ENCODE measurements at places on chromosomes 6 and 20.
A peak's percentile ranks its signal among the peaks of the same experiment; 100 is the strongest.

DNA sequence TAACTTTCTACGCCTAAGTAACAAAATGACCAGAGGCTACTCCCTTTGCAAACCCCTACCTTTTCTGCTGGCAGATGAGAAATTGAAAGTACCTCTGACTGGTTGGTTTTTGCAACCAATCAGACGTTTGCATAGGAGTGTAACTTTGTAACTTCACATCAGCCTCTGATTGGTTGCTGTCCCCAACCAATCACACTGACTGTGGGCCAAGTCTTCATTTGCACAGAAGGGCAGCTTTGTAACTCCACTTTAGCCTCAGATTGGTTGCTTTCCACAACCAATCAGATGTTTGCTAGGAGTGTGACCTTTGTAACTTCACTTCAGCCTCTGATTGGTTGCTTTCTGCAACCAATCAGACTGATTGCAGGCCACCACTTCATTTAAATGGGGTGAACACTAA, 89.1 kb downstream of the ME1 start:
- DNase-seq: no peak

- peak; percentile 89 for DNase-seq
These were observed 469 bp downstream of the STX16 start for GRCh38 chr20:58651559-58651945.

GRCh38 chr6:42696526-42697267, 25.7 kb downstream of the PRPH2 start:
- DNase-seq: no peak

- DNase-seq: no peak
These were observed 33.9 kb downstream of the PRDM1 start for GRCh38 chr6:106120006-106120405.

DNA sequence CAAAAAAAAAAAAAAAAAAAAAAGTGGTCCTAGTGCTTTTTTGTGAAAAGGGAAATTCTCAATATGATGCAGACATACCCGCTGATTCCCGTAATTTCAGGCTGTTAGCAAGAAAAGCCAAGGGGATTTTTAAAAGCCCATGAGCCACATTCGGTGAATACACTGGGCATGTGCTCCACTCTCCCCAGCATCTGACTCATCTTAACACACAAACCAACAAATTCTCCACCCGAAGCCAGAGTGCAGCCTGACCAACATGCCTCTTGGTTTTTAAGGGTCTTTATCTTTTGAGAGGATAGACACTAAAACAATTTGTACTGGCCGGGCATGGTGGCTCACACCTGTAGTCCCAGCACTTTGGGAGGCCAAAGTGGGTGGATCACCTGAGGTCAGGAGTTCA, 45.5 kb upstream of the CD83 start:
- DNase-seq: no peak

GRCh38 chr6:31728767-31729514, at the start of gene DDAH2:
Gene DDAH2 (minus strand): TSS chr6:31729299. CDS start chr6:31729161, 138 bp downstream.
- no peak for DNase-seq

DNA sequence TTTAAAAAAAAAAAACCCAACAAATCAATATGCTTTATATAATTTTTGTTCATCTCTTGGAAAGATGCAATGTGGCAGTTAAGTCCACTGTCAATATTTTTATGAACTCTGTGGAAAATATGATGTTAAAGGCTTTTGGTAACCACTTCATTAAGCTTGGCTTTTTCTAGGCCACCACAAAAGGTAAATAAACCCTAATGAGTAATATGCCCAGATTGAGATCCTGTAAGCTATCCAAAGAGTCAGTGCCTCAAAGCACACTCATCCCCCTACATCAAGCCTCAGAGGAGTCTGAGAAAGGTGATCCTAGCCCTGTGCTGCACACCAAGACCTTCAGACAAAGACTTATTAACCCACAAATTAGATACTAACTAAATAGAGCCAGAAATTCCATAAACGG, 121.1 kb downstream of the CDC5L start:
- DNase-seq: no peak

DNA sequence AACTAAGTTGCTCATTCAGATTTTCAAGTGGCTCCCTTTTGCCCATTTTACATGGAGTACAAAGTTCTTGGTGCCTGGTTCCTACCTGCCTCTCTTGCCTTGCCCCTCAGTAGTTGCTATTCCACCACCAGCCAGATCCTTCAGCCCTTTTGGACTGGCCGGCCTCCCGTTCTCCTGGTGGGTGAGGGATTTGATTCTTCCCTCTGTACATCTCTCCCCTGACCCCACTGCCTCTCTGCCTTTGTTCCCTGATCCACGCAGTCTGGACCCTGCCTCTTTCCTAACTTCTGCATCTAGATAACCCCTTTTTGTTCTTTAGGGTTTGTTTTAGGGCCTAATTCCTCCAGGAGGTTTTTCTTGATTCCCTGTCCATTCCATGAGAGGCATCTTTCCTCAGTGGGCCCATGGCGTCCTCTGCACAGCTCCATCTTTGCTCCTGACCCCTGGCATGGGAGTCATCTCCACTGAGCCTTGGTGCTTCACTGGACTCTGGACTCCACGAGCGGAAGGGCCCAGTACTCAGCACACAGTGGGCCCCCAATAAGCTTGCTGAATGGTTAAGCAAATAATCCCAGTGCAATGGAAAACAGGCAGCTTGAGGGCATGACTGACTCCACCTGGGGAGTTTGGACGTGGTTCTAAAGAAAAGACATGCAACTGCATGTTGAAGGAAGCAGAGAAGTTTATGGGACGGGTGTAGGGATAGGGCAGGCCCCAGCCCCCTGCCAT, 309.3 kb upstream of the SUPT3H start:
- no peak for DNase-seq

DNA sequence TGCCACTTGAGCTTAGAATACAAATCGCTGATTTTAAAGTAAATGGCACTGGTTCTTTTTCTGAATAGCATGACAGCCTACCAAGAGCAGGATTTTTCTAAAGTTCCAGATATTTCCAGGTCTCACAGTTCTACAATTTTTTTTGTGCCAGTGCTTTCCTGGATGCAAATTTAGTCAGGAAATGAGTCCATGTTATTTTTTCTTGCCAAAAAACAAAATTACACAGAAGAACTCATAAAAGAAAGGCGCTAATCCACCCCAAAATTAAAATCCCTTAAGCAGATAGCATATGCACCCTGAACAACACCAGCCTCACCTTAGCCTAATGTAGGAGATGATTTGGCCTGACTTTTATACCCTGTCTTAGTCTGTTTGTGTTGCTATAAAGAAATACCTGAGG, 86.4 kb upstream of the ARG1 start:
- DNase-seq: no peak

DNA sequence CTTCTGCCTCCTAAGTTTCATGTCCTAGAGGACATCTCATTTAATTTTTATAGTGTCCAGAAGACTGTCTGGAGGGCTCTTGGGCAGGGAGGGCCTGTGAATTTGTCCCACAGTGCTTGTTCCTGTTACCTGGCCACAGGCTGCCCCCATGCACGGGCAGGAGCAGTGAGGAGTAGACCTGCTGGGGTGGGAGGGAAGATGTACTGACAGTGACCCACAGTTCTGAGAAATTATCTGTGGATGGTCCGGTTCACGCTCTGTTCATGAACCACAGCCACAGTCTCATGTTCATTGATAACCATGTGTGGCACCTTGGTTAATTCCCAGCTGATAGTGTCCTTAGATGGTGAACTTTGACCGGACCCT, 18.8 kb upstream of the ZNF831 start:
- peak; percentile 17 for DNase-seq

- no peak for DNase-seq
These were observed 50.9 kb downstream of the ALDH5A1 start for GRCh38 chr6:24545691-24546090.

DNA sequence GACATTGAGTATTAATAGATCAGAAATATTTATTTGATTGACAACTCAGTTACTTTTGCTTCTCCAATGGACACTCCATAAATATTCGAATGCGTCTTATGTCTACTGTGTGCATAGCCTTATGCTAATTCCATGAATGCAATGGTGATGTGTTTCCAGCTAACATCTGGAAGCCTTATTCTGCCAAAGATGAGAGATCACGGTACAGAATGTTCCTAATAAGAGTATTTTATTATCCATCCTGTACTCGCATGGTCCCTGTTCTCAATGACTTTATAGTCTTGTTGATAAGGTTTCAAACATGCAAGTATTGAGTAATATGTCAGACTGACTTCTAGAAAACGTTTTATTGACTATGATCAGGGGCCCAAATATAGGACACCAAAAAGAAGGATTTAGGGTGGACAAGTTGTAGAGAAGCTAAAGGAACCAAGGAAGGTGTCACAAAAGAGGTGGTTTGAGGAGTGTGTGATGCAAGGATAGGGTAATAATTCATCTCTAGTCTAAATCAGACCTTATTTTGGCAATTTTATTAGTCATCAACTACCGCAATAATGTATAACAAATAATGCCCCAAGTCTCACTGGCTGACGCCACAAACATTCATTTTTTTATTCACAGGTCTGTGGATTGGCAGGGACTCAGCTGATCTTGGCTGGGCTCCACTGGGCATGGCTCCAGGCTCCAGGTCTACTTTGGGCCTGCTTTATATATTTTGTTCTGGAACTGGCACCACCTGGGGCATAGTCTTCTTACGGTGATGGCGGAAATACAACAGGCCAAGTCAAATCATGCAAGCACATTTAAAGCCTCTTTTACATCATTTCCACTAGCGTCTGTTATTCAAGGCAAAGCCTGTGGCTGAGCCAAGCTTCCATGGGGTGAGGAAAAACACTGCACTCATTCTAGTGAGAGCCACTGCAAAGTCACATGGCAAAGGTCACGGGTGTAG, 24.5 kb upstream of the CD83 start:
- DNase-seq: peak; percentile 53

DNA sequence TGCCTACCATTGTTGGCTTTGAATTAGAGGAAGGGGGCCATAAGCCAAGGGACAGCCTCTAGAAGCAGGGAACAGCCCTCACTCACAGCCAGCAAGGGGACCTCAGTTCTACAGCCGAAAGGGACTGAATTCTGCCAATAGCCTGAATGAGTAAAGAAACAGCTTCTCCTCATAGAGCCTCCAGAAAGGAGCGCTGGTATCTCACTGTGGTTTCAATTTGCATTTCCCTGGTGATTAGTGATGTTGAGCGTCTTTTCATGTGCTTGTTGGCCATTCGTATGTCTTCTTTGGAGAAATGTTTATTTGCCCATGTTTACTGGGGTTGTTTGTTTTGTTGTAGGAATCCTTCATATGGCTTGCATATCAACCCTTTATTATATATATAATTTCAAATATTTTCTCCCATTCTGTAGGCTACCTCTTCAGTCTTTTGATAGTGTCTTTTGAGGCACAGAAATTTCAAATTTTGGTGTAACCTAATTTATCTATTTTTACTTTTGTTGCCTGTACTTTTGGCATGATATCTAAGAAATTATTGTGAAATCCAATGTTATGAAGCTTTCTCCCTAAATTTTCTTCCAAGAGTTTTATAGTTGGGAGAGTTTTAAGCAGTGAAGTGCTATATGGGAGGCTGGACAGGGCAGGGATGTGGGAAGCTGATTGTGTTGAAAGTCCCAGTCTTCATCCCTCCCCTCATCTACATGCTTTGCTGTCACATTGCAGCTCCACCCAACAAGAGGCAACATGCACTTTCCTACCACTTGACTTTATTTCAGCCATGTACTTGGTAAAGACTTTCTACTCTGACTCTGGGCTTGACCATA, 82.3 kb upstream of the SHLD1 start:
- DNase-seq: no peak

DNA sequence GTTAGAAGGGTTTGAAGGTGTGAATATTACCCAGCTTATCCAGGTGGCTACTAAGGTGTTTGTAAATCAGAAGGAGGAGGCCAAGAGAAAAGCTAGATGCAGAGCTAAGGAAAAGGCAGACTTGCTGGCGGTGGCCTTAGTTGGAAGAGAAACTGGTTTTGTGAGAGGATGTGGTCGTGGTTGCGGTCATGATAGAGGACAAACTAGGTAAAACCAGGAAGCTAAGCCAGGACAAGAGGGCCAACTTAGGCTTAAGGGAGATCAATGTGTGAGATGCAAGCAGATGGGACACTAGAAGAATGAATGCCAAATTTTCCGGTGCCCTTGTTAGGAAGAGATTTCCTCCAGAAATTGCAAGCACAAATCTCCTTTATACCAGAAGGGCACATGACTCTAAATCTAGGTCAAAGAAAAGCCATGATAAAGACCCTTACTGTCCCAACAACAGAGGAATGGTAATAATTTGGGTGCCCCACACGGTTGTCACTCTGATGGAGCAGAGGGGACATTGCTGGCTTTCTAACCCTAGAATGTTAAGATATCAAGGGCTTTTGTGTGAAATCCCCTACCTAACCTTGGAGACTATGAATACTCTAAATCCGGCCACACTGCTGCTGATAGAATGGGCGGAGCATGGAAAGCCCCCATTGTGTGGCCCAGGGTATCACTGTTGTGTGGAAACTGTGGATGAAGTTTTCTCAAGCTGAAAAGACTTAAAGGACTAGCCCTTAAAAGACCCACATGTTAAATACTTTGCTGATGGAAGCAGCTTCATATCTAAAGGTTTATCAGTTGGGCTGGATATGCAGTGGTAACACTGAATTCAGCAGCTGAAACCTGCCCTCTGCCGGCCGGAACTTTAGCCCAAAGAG, 7.8 kb downstream of the IL22RA2 start:
- no peak for DNase-seq

DNA sequence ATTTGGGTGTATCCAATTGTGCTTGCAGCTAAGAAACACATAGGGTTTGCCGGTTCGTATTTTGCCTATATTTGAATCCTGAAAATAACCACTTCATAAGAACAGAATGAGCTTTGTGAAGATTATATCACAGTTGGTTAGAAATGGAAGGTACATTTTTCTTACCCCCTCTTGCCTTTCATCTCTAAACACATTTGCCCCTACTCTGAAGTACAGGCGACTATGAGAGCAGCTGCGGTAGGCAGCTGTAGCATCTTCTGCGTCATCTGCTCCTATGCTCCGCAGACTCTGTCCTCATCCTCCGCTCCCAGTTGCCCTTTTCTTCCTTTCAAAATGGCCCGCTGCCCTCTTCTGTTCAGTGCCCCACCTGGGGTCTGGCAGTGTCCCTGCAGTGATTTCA, 47.6 kb upstream of the REV3L start:
- no peak for DNase-seq

DNA sequence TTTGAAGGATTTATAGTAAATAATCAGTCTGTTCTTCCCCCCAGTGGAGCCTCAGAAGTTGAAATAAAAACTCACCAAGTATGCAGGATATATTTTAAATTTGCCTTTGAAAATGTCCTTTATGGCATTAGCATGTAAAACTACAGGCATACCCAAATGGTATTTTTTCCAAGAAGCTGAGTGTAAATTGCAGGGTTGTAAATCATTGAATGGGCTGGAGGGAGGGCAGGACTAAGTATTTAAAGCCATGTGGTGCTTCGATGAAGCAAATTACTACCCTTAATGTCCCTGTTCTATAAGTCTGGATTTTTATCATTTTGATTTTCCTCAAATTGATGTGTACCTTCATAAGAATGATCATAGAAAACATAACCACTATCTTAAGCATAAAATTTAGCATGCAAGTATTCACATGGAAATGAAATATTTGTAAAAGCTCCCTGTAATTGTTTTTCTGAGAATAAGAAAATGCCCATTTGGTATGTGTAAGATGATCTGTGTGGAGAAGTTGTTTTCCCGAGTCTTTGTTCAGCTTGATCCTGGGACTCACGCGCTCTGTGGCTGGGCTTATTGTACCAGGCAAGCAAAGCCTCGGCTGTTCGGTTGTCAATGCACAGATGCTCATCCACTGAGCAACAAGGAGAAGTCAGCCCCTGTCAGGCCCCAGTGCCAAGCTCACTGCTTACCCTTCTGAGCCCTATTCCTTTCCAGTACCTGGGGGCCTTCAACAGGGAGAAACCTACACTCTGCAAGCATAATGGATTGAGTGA, 66.7 kb downstream of the CD164 start:
- DNase-seq: no peak
